ENCODE measurements at places on chromosomes 11 and 22.

- DNase-seq, result no peak
Observed at GRCh38 chr11:13778345-13778744, 109.9 kb downstream of the FAR1 start.

- DNase-seq, result peak; percentile 3
Observed at GRCh38 chr11:121318848-121319834, 26.6 kb downstream of the SC5D start.

- DNase-seq, result no peak
Observed at GRCh38 chr11:128555606-128556005, 31.8 kb downstream of the ETS1 start.

DNA sequence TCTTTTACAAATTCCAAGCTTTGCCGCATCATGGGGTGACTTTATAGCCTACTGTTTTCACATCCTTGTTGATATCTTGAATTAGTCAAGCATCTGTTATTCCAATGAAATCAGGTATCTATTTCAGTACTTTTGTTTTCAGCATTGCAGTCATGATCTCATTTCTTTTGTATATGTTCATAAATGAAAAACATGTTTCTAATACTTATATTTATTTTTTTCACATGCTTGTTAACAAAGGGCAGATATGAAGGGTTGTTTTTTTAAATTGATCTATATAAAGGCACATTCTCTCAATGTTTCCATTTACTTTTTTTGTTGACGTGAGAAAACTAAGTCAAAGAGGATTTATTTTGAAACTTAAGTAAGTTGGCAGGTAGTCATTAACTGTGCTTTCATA, 964.8 kb downstream of the JRKL start:
- no peak for DNase-seq

DNA sequence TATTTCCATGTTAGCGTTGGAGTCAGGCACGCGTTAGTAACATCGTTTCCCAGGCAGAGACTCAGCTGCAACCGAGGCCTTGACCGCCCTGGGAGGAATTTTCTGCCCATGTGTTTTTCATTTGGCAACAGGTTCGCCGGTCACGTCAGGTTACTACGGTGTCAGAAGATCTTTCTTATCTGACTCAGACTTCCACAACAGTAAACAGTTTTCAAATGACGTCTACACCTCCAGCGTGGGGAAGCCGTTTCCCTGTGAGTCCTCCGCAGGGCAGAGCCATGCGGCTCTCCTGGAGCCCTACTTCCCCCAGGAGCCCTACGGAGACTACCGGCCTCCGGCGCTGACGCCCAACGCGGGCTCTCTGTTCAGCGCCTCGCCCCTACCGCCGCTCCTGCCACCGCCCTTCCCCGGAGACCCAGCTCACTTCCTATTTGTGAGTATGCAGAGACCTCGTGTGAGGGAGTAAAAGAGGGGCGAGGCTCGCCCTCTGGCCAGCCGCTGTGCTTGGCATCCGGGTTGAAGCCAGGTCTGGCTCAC, 14.3 kb upstream of the POU2AF3 start:
- DNase-seq, result no peak

DNA sequence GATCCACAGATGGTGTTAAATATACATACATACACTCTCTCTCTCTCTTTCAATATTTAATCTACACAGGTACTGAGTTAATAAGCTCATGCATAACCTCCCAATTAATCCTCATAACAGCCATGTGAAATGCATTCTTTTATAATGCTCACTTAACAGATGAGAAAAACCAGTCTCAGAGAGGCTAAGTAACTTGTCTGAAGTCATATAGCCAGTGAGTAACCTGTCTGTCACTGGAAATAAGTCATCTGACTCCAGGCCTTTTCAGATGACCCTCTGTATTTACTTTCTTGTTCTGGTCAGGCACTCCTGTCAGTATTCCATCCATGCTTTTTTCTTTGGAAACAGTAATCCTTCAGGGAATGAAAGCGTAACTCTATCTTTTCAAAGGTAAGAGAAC, 594.0 kb upstream of the TENM4 start:
- no peak for DNase-seq

DNA sequence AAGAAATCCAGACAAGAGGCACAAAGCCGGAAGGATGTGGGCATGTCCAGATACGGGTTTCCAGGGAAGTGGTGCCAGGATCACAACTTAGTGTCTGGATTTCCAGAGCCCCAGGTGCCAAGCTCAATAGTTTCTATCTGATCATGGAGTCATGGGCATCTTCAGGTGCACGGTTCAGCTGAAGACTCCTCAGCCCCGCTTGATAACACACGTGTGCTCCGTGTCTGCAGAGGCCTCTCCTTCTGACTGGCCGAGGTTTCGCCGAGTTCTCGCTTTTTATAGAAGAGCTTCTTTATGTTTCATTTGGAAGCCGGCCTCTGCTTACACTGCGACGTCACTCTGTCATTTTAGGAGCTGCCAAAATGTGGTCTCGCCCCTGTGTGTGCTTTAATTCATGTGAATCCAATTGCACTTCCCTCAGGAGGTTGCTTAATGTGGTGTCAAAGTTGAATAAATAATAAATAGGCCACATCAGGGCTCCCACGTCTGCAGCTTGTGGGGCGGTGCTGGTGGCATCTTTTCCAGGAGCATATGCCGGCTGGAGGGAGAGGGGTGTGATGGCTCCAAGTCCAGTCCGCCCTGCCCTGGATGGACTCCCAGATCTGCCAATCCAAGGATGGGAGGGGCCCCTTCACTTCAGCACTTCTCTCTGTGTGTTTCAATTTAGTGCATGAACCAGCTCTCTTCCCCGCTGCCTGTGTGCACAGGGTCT, 1410.8 kb downstream of the TBC1D22A start:
- no peak for DNase-seq

- DNase-seq, result no peak
Observed at GRCh38 chr11:95451682-95452081, 220.7 kb upstream of the SESN3 start.

DNA sequence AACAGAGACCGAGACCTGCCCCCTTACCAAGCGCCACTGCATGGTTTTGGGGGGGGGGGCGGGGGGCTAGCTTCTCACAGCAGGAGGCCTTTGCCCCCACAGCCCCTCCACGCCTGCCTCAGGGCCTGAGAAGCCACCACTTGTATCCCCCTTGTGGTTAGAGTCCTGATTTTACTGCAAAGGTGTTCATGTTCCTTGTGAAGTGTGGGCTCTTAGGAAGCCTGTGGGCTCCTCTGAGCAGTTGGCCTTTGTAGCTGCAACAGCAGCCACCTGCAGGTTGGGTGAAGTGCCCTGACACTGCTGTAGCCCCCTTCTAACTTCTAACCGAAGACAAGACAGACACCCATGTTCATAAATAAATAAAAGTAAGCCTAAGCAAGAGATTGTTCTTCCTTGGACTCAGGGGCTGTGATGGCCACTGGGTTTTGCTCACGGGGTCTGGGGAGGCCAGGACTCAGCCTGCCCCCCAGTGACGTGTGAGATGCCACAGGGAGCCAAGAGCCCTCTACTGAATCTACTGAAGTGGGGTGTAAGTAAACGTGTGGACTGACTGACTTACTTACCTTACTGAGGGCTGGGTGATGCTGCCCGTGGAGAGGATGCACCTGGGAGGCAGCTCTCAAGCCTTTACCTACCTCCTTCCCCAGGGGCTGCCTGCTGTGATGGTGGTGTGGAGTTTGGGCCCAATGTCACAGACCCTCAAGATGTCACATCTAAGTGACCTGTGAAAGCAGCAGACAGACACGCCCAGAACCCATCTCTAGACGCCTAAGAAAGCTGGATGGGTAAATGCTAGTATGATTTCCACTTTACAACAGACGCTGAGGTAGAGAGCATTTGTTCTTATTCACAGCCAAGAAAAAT, 25.8 kb downstream of the USP35 start:
- DNase-seq, result no peak

DNA sequence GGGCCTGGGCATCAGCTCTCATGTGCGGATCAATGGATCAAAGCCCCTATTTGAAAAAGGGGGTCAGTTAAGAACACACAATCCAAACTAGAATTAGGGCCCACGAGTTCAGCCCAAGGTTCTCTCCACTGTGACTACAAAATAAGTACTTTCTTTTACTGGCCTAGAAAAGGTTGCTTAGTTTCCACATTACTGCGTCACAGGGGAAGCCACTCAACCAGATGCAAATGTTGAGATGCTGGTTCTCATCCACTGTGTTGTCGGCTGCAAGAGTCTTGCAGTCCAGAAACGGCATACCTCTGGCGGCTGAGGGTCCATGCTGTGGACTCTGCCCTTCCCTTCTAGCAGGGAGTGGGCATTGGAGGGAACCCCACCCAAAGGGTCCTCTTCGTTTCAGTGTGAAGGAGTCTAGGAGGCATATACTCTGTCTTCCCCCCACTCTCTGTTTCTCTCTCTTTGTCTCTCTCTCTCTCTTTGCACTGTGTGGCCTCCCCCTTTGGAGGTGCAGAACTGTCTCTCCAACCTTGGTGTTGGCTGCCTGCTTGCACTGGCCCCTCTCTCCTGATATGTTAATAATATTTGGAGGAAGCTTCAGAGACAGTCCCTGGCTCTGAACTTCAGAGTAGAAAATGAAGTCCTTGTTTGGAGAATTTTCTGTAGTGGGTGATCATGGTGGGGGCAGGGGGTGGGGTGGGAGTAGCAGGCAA, 99.0 kb upstream of the NNMT start:
- no peak for DNase-seq

GRCh38 chr11:56932572-56933220, 56.0 kb upstream of the OR5AK2 start:
- no peak for DNase-seq

GRCh38 chr22:49433717-49434611, 393.7 kb downstream of the BRD1 start:
- no peak for DNase-seq

DNA sequence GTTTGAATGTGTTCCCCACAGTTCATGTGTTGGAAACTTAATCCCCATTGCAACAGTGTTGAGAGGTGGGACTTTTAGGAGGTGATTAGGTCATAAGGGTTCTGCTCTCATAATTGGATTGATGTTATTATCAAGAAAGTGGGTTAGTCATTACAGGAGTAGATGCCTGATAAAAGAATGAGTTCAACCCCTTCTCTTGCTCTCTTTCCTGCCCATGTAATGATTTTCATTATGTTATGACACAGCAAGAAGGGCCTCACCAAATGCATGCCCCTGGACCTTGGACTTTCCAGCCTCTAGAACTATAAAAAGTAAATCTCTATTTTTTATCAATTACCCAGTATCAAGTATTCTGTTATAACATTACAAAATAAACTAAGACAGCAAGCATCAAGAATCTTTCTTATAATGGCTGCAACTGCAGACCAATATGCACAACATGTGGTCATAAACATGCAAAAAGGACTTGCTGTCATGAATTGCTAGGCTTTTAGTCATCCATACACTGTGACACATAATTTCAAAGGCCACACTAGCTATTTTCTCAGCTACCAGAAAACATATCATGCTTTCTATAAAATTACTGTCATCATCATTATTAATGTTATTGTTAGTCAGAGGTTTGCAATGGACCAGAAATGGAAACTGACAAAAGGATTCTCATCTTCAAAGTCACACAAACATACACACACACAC, 99.9 kb upstream of the GUCY1A2 start:
- DNase-seq, result no peak

DNA sequence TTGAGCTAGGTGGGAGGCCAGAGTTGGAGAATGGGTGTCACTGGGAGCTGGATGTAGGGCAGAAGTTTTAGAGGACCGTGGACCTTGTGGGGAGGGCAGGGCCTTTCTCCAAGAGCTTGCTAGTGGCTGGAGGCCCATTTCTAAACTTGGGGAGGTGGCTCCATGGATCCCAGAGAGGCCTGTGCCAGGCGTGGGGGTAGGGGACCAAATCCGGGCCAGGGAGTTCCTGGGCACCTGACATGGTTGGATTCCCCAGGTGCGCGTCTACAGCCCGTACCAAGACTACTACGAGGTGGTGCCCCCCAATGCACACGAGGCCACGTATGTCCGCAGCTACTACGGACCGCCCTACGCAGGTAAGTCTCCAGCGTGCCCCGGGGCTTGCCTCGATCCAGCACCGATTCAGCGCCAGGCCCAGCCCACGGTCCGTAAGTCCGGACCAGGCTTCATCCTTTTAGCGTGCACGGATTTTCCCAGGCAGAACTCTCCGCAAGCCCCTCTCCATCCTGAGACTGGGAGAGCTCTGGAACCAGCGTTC, 14.2 kb downstream of the PLEKHB1 start:
- DNase-seq, result no peak

- no peak for DNase-seq
Observed at GRCh38 chr22:47030881-47031627, 268.6 kb downstream of the TBC1D22A start.

GRCh38 chr22:38415561-38416321, 39.3 kb downstream of the KCNJ4 start:
- DNase-seq, result no peak

DNA sequence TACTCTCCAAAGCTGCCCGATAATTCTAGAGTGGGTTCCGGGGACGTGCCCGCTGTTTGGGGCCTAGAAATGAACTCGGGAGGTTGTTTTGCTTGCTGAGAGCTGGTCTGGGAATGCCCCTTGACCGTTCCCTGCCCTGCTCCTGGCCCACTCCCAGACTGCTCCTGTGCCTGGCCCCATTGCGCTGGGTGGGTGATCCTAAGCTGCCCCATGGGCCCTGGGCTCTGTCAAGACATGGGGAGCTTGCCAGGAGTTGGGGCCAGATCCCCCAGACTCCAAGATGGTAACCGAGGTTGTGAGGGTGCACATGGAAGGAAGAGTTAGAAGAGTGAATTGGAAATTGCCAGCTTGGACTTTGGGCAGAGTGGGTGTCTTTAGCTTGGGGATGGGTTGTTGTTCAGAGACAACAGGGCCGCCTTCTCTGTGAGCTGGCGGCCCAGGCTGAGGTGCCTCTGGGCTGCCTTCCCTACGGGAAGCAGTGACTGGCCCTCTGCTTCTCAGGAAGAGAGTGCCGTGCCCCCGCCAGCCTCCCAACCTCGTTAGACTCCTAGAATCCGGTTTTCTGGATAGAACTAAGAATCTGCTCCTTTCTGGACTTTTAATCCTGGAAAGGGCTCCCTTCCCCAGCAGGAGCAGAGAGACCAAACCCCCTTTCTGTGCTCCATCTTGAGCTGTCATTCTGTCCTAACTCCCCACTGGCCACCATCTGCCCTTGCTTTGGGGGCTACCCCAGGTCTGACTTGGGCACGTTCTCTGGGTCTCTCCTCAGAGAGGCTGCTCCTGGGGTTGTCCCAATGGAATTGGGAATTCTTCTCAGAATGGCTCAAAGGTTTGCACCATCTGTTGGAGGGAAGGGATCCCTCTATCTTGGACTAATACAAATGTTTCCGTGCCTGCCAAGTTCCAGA, 1.8 kb downstream of the ST3GAL4 start:
- DNase-seq, result no peak

- DNase-seq, result no peak
Observed at GRCh38 chr22:37991731-37992442, 7.5 kb upstream of the SOX10 start.

GRCh38 chr22:35116817-35117216, 50.9 kb downstream of the ISX start:
- DNase-seq, result no peak

- no peak for DNase-seq
Observed at GRCh38 chr22:21080435-21081137, 34.8 kb downstream of the LRRC74B start.

GRCh38 chr11:113091481-113091780, 130.2 kb downstream of the NCAM1 start:
- no peak for DNase-seq
